ENCODE measurements at places on chromosomes 11 and 22.

DNA sequence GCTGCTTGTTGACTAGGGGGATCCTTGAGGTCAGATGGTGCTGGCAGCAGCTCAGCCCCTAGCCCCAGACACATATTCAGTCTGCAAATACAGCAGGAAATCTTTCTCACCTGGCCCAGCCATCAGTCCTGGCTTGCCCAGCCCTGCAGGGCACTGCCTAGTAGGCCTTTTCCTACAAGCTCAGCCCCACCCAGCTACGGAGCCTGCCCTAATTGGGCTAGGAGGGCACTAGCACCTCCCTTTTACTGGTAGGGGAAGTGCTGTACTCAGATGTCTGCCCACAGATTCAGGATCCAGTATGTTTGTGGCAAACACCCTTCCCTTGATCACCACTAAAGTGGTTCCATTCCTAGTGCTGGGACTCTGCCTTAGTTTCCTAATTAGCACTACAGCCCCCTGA, 257.1 kb upstream of the CADM1 start:
- DNase-seq, result no peak

- DNase-seq, result no peak
These were observed 10.9 kb upstream of the MFNG start for GRCh38 chr22:37497062-37497599.

GRCh38 chr11:16606784-16607674, 131.4 kb upstream of the C11orf58 start:
- no peak for DNase-seq

DNA sequence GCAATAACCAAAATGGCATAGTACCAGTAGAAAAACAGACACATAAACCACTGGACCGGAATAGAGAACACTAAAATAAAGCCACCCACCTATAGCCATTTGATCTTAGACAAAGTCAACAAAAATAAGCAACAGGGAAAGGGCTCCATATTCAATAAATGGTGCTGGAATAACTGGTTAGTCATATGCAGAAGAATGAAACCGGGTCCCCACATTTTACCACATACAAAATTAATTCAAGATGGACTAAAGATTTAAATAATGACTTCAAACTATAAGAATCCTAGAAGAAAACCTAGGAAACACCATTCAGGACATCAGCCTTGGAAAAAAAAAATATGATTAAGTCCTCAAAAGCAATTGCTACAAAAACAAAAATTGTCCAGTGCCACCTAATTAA, 30.1 kb upstream of the NOX4 start:
- no peak for DNase-seq

GRCh38 chr11:95904009-95904650, 19.8 kb downstream of the MTMR2 start:
- DNase-seq, result no peak

DNA sequence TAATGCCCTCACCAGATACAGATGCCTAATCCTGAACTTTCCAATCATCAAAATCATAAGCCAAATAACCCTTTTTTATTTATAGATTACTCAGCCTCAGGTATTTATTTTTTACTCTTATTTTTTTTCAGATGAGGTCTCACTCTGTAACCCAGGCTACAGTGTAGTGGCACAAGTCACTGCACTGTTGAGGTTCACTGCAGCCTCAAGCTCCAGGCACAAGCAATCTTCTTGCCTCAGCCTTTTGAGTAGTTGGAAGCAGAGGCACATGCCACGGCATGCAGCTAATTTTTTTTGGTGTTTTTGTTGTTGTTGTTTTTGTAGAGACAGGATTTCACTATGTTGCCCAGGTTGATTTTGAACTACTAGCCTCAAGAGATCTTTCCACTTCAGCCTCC, 49.5 kb downstream of the TTC28 start:
- no peak for DNase-seq

DNA sequence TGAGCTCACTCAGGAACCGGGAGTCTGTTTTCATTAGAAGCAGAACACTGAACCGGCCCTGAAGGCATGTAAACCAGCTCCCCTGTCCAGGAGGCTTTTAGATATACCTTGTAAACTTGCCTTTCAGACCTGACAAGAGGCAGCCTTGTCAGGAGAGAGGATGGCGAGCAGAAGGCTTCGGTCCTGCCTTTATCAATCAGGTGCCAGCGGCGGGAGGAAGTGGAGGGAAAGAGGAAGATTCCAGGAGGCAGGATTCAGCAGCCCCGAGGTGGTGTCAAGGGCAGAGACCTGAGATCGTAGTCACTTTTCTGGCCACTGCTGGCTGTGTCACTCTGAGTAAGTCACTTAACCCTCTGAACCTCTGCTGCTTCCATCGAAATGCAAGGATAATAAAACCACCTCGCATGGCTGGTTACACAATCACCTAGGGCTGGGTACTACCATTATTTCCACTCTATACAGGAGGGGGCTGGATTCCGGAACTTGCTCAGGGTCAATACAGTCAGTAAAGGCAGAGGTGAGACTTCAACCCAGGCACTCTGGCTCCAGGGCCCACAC, 181.0 kb downstream of the CHST1 start:
- no peak for DNase-seq

GRCh38 chr22:42436404-42436803, 4.2 kb upstream of the NFAM1 start:
- DNase-seq, result no peak

- no peak for DNase-seq
These were observed 715.5 kb downstream of the BRD1 start for GRCh38 chr22:49112176-49112575.

- DNase-seq, result no peak
These were observed 17.0 kb downstream of the KCNE3 start for GRCh38 chr11:74450318-74450717.

DNA sequence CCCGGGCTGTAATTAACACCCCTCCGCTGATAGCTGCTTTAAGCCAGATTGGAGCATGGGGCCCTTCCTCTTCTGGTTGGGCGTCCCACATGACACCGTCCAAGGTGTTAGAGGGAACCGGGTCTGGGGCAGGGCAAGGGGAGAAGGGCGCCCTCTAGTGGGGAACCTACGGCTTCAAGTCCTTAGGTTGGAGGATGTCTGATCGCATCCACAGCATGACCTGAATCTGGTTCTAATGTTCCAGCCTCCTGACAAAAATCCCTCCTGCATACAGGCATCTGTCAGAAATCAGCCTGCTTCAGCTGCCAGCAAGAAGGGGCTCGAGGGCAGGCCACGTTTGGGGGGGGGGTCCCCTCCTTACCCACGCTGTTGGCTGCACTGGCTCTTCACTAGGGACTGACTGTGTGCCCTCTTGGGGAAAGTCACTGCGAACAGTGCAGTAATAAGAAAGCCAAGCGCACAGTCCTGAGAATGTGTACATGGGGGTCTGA, 94.2 kb upstream of the TBCEL start:
- DNase-seq, result no peak

All from activated T-helper 1 cell treated with anti-CD3 and anti-CD28 coated beads, Interleukin-2, amount 50 U/mL, for 16 hours (primary cell).